ENCODE measurements at places on chromosomes 12 and 14. TPM values are rescaled to one million over a fixed set of nuclear protein-coding genes. Genes with fewer than 3 reads are reported as not detected.

Gene DBX2
- total RNA-seq: 3.0 TPM

DNA sequence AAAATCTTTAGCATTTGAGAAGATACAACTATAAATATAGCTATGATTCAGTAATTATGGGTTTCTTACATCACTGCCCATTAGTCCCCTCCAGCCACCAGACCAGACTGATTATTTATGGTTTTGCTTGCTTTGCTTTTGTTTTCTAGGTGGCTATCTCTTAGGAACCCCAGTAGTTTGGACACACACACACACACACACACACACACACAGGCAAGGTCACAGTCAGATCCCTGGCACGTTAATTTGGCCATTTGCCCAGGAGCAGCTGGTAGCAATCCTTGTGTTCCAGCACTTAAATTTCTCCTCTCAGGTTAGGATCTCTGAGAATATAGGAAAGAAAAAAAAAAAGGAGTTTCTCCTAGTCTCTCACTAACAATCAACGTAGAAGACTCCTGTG lies 90.2 kb upstream of the RESF1 start:
- peak; percentile 76 for DNase-seq
- H3K27me3 ChIP-seq: no peaks in the 10 kb centered on the region
- no peak overlapping the region for H3K4me3 ChIP-seq
- H3K27ac ChIP-seq: no peak overlapping the region

Gene GALNT6
- total RNA-seq: 14.1 TPM

DNA sequence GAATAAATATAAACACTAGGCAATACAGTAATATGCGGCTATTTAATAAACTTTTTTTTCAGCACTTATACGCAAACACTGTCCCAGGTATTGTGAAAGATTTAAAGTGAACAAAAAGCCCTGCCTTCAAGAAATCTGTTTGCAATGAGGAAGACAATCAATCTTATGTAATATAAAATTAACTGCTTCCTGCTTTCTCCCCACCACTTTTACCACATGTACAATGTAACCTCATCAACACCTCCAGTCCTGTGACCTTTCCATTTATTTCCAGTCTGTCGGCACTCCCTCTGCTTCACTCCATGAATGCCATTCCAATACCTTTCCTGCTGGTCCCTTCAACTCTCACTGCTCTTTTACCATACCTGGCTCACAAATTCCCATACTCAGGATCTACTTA lies 10.5 kb downstream of the SNX6 start:
- no peak overlapping the region for H3K27ac ChIP-seq
- DNase-seq: no peak
- peaks cover 4% of the 10 kb centered on the region for H3K4me1 ChIP-seq
- H3K27me3 ChIP-seq: no peaks in the 10 kb centered on the region
- no peak overlapping the region for H3K4me3 ChIP-seq

DNA sequence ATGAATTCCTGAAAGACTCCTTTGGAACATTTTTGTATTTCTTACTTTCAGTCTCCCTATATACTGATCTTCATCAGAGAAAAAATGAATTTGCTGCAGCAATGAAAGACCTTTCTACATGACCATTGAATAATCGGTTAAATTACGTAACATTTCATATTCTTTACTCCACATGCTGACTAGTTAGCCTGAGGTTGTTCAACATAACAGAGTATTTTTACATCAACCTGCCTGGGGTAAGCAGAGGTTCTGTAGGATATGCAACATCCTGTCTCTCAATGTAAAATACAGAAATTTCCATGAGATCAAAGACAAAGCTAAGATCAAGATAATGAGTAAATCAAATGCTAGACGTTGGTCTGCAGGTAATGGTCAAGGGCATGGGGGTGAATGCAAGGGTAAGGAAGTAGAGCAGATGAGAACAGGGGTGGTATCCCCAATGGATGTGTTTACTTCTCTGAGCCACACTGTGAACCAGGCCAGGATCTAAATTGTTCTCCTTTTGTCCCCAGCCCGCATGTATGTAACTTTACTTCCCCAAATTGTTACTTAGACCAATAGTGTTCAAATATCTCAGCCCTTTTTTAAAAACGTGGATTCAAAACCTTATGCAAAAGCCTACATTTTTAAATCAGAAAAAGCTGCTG lies 45.4 kb downstream of the DUSP6 start:
- H3K27ac ChIP-seq: no peak overlapping the region
- H3K4me3 ChIP-seq: no peak overlapping the region
- H3K4me1 ChIP-seq: peaks cover 3% of the 10 kb centered on the region

Gene AKAP6
- 13.0 TPM for total RNA-seq

Gene TAS2R20
- 6.2 TPM for total RNA-seq

DNA sequence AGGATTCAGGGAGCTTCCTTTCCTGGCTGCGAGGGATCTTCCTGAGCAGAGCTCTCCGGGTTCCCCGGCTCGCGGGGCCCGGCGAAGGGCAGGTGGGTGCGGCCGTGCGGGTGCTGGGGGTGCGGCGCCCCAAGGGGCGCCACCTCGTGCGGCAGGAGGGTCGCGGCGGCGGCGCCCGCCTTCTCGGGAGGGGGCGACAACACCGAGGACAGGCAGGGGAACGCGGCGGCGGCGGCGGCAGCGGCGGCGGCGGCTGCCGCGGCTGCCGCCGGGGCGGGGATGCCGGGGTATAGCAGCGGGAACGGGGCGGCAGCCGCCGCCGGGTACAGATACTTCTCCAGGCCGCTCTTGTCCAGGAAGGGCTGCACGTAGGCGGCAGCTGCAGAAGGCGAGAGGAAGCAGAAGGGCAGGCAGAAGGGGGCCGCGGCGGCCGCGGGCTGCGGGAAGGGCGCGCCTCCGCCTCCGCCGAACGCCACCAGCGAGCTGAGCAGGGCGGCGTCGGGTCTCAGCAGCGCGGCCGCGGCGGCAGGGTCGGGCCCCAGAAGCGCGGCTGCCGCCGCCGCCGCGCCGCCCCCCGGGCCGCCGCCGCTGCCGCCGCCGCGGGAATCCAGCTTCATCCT lies 2.7 kb downstream of the BHLHE41 start:
- peak overlapping the region; percentile 13 for H3K4me3 ChIP-seq
- peak overlapping the region; percentile 94 for H3K27ac ChIP-seq
- no peaks in the 10 kb centered on the region for H3K27me3 ChIP-seq
- no peaks in the 10 kb centered on the region for H3K36me3 ChIP-seq
- peak; percentile 17 for DNase-seq

- no peak overlapping the region for H3K4me3 ChIP-seq
- no peak for DNase-seq
- H3K27me3 ChIP-seq: no peaks in the 10 kb centered on the region
- no peaks in the 10 kb centered on the region for H3K36me3 ChIP-seq
- no peaks in the 10 kb centered on the region for H3K4me1 ChIP-seq
Measured at GRCh38 chr14:98226411-98226810, 1045.6 kb downstream of the BCL11B start.
